ENCODE measurements at places on chromosomes 3 and 15. TPM values are rescaled to one million over a fixed set of nuclear protein-coding genes. Genes with fewer than 3 reads are reported as not detected.

DNA sequence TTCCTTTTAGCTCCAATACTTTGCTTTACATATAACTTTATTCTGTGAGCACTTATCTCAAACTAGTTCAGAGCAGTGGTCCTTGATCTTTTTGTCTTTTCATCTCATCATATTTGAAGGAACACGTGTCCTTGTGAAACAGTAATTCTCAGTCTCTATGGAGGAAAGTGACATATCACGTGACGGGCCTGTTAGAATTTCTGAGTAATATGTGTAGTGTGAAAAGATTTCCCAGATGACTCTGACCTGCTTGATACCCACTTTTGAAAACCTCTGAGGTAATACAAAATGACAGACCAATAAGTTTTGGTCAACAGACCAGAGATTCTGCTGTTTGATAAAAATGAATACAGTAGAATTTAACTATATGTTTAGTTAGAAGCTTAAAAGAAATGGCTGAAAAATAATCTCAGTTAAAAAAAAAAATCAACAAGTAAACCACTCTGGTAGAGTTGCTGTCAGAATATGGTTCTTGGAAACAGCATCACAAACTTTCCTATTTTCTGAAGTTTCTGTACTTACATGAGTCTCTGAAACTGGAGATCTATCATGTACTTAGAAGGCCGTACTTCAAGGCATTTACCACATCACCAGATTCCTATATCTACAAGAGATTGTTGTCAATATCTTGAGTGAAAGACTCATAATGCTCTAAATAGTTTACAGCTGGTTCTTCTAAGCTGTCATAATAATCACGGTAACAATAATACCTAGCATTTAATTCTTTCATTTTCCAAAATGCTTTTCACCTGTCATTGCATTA lies 590.2 kb upstream of the TBL1XR1 start:
- no peak for DNase-seq

The PIERCE2 gene
- 0.36 TPM for total RNA-seq

GRCh38 chr3:115551016-115551415 lies 72.3 kb upstream of the GAP43 start:
- no peak for DNase-seq

DNA sequence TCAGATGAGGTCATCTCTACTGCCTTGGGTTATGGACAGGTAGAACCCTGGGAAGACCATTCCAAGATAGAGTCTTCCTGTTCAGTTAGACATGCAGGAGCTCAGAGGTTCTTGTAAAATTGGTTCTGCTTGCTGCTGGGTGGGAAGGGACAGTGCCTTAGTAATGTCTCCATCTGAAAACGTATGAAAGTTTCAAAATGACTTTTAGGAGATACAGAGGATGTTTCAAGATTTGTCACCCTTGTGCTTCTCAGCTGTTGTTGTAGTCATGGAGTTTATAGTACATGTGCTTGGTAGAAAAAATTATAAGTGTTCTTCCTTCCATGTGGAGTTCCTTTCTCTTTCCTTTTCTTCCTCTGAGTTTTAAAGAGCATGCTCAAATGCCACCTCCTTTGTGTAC lies 885.2 kb upstream of the CFAP20DC start:
- DNase-seq = no peak

The AADACL2 gene
- total RNA-seq = not detected

- DNase-seq = peak; percentile 56
Observed at GRCh38 chr3:71428841-71429596, 154.5 kb downstream of the FOXP1 start.

DNA sequence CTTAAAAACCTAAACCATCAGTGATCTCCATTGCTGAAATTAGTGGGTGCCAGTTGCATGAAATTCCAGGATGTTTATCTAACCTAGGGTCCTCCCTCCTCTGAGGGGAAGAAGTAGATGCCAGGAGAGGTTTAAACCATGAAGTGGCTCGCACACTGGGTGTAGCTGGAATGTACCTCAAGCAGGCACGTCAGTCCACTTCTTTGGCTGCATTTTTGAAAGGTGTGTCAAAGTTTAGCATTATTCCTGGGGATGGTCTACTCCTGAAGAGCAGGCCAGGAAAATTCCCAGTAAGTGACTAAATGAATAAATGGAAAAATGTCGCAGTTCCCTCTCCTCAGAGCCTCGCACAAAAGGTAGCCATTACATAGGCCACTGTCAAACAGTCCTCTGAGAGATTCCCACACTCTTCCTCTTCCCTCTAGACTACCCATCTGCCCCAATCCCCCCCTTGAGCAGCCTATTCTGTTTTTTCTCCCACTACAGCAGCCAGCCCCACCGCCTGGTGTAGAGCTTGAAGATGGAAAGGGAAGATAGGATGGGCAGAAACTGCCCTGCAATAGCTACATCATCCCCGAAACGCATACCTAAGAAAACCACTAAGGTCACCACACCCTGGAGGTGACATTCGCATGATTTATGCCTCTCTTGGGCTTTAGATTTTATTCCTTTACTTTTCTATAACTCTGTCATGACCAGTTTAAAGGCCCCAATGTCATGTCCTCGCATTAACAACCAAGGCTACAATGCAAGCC lies 655 bp upstream of the TMOD3 start:
- DNase-seq = peak; percentile 28

DNA sequence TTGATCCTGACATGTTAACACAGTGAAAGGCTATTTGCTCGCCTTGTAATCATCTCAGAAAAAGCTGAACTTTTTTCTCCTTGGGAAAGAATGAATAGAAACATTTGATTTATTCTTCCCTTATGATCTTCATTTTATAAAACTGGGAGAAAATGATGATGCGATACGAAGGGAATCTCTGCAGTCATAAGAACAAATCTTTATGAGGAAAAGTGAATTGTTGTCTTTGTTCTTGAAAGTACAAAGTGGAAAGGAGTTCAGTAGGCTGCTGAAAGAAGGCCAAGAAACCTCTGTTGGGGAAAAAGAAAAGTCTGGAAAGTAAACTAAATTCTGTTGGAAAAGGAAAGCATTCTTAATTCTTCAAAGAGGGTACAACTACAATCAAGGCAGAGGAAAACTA lies 248.8 kb downstream of the NSUN3 start:
- no peak for DNase-seq

DNA sequence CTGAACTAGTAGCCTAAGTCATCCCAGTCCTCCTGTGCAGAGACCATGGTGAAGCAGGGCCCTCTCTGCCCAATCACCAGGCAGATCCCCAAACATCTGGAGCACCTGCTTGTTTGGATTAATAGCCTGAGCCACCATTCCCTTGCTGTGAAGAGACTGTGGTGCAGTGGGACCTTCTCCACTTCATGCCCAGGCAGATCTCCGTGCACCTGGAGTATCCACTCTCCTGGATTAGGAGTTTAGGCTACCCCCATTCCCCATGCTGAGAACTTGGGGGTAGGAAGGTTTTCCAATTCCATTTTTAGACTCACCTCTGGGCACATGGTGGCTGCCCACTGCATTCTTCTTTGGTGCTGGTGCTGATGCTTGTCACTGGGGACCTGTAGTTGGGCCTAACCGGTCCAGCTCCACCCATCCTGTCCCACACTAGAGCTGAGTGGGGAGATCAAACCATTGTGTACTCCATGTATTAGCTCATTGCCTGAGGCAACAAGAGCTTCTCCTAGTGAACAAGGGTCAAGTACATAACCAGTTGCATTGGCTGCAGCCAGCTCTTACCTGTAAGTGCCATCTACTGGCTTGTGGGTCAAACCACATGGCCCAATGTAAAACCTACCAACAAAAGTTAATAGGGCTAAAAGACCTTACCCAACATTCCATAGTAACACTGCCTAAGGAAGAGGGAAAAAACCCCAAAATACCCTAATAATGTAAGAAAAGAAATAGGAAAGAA lies 382.5 kb upstream of the CBLB start:
- no peak for DNase-seq

DNA sequence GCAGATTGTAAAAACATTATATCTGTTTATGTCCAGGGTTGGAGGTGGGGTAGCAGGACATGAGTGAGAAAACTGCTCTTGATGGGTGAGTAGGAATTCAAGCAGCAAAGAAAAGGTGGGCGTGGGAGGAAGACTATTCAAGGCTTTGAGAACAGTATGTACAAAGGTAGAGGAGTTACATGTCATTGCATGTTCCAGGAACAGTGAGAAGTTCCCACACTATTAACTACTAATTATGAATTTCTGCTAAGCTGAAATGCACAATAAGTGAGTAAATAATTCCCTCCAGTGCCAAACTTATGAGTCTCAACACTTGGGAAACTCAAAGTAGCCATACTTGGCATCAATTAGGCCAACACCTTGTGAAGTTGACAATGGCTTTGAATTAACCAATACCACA lies 80.1 kb downstream of the SRGAP3 start:
- no peak for DNase-seq

- no peak for DNase-seq
Observed at GRCh38 chr15:66228807-66229735, 24.5 kb downstream of the MEGF11 start.

GRCh38 chr3:169813757-169814517 lies 1.2 kb upstream of the LRRC34 start:
- DNase-seq = no peak

GRCh38 chr15:27871078-27871901 lies 227.8 kb downstream of the OCA2 start:
- no peak for DNase-seq

DNA sequence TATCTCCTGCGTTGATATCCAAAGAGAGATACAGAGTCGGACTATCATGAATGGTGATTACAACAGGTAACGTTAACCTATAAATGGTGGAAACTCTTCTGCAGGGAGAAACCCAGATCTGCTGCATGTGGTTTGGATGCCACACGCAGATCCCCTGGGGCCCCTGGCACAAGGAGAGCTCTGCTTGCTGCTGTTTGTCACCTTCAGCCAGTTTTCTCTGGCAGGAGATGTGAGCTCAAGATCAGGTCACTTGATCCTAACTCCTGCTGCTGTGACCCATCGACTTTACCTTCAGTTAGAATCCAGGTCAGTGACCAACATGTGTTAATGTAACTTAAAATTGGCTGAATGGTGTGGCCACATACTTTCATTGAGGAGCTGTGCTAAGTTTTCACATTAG lies 23.8 kb upstream of the GPR171 start:
- no peak for DNase-seq

DNA sequence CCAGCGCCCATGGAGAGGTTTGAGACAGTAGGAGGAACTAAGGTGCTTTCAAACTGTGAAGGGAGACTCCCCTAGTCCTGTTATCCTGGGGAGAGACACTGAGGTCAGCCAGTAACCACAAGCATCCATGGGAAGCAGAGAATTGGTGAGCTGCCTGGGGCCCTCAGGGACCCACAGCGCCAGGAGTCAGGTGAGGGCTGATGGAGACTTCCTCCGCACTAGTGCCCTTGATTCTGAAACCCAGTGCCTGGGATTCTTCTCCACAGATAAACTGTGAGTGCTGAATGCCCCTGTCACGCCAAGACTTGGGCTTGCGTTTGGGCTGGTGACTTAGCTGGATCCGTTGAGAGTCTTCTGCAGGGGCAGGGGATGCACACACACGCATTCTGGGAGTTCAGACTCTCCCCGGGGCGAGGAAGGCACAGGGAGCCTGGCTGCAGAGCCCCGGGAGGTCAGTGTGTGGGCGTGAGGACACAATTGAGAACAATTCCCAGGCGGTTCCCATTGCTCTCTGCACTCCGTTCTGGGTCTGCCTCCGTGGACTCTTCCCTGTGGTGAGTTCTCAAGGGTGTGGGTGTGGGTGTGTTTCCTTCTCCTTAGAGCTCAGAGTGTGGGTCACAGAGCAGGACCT lies 37.9 kb upstream of the SLCO2A1 start:
- no peak for DNase-seq

The SNTN gene
- not detected for total RNA-seq

The NPAP1 gene
- total RNA-seq = not detected

DNA sequence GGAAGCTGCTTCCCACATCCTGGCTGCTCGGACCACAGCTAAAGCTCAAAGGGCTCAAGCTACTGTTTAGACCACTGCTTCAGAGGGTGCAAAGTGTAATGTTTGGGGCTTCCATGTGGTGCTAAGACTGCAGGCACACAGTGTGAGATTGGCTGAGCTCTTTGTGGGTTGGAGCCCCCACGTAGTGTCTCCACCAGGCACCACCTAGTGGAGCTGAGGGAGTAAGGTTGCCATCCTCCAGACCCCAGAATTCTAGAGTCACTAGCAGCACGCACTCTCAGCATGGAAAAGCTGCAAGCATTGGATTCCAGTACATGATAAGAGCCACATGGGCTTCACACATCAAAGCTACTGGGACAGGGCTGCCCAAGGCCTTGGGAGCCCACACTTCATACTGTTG lies 9.3 kb downstream of the MKRN3 start:
- no peak for DNase-seq

GRCh38 chr3:264394-265156 lies 68.0 kb downstream of the CHL1 start:
- DNase-seq = peak; percentile 97

The PLEKHO2 gene
- 19.0 TPM for total RNA-seq

DNA sequence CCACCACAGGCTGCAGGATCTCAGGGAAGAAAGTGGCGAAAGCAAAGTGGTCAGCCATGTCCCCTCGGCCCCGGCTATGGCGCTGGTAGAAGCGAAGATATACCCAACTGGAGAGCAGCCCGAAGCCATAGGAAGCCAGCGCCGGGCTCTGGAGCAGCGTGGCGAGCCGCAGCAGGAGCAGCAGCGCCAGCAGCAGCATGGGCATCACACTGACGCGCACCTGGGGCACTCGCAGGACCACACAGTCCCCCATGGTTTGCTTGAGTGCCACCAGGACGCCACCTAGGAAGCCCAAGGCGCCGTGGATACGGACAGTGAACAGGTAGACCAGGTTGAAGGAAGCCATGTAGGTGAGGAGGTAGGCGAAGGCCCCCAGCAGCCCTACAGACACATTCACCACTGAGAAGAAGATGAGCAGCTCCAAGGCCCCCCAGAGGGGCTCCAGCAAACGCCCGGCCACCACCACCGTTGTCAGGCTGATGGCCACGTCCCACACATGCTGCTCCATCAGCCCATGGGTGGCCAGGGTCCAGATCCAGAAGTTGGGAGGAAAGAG lies 888 bp downstream of the TMEM115 start:
- no peak for DNase-seq

- DNase-seq = no peak
Observed at GRCh38 chr3:33773637-33774036, 24.8 kb upstream of the PDCD6IP start.

The ANKRD63 gene
- under 0.01 TPM for total RNA-seq

DNA sequence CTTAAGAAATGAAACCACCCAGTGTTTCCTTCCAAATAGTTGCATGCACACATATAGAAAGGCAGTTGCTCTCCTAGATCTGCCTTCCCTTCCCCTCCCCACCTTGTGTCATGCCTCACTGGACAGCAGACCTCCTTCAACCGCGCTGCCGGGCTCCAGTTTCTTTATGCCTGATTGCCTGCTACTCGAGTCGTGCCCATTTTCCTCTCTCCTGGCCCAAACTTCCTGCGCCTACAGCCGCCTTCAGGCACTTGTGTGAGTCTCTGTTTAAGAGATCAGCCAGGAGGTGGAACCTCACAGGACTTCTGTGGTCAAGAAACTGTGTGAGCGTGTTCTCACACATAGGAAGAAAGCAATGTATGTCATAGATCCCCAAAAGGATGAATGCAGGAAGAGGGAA lies 8.8 kb upstream of the FAM107A start:
- no peak for DNase-seq

DNA sequence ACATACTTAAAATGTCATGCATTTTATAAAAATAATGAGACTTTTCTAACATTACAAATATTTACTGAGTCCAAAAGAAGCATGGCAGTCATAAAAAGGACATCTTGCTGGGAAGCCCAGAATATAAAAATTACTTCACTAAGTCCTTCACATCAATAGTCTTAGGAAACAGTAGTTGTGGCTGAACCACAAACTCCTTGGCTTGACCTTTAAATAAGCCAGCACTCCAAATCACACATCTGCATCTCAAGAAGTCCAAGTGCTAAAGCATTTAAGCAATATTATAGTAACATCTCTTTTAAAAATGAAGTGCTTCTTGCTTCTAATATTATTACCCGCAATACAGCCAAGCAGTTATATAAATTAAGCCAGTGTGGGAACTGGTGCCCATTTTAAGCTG lies 8.8 kb downstream of the CCNL1 start:
- DNase-seq = no peak

Data from IMR-90 (cell line).